ENCODE measurements at places on chromosomes 3 and 15.

DNA sequence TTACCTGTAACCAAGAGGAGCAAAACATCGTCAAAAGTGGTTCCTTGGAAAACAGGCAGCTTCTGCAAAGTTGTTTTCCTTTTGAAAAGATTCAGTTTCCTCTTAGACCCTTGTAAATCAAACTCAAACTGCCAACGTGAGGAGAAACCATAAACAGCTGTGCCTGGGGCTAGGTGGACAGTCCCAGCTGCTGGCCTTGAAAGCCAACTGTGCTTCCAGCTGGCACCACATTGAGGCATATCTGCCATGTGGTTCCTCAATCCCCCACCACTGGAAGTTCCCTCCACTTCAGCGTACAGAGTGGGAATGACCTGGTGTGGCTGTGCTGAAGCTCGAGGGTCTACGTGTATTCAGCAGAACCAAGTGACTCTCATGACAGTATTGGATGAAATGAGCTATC, 40.9 kb downstream of the HRH1 start:
- peak; percentile 2 for DNase-seq

DNA sequence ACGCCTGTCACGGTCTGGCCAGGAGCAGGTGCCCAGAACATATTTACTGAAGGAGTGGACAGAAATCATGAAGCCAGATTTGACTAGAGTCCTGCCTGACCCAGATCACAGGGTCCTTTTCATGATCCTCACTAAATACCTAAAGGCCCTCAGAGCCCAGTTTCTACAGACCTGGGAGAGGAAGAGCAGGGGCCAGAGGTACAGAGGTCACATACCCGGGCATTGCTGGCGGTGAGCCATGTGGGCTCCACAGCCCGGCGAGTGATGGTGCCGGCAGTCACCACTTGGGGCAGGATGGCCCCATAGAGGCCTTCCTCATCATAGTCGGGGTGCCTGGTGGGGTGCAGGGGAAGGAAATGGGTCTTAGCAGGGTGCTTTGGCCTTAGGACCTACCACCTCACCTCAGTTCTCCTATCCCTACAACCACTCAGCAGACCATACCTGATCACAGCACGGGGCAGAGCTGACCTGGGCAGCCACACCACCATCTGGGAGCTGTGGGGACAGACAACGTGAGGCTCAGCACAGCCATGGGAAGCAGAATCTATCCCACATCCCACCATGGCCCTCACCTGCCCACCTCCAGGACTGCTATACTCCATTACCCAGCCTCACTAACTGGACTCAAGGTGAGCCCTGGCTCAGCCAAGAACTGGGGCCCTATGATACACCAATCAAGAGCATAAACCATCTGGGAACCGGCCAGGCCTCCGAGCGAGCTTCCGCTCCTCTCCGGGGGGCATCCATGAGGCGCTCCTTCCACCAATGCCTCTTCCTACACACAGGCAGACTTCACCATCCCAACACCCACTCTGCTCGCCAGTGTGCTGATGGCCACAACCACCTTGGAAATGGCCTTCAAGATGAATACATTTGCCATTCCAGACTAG, 12.9 kb downstream of the POLG start:
- no peak for DNase-seq

DNA sequence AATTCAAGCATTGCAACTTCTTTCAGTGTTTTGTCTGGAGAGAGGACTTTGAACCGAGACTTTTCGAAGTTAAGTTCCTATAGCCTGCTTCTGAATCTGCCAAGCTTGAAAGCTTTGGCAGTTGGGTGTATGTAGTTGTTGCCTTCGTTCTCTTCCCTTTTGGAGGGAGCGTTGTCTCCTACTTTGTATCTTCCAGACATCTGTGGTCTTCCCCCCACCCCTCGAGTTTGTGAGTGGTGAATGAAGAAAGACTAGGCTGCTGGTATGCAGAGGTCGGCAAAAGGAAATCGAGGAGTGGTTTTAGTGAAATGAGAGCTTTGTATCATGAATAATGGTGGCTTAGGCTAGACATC, 1.3 kb downstream of the CTNNB1 start:
- no peak for DNase-seq

DNA sequence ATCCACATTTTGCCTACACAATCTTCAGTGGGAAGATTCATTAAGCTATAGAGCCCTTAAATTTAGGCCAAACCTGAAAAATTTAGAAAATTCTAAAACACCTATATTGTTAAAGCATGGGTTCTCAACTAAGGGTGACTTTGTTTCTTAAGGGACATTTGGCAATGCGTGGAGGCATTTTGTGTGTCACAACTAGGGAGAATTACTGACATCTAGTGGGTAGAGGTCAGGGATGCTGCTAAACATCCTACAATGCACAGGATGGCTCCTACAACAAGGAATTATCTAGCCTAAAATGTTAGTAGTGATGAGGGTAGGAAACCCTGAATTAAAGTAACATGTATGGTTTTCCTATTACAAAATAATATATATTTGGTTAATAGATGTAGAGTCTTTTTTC, 55.8 kb downstream of the TBC1D5 start:
- DNase-seq, result no peak

DNA sequence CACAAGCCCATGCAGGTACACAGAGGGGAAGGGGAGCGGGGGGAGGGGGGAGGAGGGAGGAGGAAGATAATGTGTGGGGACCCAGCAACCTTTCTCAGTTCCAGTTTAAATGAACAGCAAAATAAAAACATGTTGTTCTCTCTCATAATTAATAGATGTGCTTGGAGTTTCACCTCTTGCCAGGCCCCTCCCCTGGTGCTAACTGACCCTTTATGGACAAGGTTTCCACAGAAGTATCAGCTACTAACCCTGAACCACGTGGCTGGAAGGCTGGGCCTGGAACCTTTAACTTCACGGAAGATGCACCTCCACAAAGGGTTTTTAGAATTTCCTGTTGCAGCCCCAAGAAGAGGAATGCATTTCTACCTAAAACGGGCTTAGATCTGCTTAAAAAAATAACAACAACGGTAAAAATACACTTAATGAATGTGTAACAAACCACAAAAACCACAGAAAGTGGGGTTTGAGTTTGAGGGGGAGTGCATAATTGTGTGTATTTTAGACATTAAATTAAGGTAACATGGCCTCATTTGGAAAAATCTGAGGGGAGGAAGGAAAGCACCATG, 14.8 kb upstream of the SMAD3 start:
- DNase-seq, result no peak
